ENCODE measurements at places on chromosomes 5 and 9.

GRCh38 chr5:67028371-67028770 is 168.2 kb downstream of the CD180 start:
- DNase-seq: peak; percentile 60

- peak; percentile 60 for DNase-seq
These were observed 244.1 kb downstream of the ADGRV1 start for GRCh38 chr5:90802474-90803317.

DNA sequence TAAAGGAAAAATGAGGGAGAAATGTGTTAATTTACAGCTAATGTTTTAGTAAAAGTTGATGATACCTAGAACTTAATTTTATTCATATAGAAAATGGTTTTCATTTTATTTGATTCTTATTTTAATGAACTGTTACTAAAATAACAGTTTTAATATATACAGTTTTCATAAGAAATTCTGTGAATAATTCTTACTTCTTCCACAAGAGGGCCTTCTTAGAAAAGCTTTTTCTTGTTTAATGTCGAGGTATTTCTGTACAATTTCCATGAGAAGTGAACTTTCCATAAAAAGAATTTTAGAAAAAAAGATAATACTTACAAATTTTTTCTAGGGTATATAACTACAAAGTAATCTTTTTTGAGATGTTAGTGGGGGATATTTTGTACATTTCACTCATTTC is 73.9 kb downstream of the KLF9 start:
- DNase-seq: peak; percentile 21

- no peak for DNase-seq
These were observed 183.7 kb downstream of the ZNF462 start for GRCh38 chr9:107046692-107047091.

GRCh38 chr5:81233080-81233634 is at the start of gene CKMT2:
Gene CKMT2 (plus strand): TSS chr5:81233322. CDS start chr5:81251133, 17,811 bp downstream.
- peak; percentile 49 for DNase-seq

DNA sequence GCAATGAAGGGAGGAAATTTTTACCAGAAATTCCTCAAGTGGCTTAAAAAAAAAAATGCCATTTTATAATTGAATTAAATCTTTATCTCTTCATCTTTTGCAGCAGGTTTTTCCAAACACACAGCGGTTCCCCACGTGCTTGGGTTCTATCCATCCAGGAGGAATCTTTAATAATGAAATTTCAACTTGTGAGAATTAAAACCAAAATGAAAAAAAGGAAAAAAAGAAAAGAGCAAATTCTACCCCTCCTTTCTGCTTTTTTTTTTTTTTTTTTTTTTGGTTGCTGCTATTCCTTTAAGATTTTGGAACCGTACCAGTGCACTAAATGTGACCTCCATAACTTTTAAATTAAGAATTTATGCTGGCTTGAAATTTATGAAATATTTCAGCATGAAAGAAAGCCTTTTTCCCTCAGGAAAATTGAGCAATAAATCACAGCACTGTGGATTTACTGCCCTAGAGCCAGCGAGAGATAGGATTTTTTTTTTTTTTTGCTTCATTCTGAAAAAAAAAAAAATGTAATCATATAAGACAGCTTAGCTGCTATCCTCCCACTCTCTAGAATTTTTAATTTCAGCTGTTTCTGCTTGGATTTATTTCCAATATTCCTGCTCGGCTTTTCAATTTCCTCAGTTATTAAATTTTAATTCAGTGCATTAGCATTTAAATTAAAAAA is 88.5 kb downstream of the ZNF618 start:
- DNase-seq: no peak

GRCh38 chr9:69047371-69047770 is 11.8 kb downstream of the FXN start:
- DNase-seq: no peak

DNA sequence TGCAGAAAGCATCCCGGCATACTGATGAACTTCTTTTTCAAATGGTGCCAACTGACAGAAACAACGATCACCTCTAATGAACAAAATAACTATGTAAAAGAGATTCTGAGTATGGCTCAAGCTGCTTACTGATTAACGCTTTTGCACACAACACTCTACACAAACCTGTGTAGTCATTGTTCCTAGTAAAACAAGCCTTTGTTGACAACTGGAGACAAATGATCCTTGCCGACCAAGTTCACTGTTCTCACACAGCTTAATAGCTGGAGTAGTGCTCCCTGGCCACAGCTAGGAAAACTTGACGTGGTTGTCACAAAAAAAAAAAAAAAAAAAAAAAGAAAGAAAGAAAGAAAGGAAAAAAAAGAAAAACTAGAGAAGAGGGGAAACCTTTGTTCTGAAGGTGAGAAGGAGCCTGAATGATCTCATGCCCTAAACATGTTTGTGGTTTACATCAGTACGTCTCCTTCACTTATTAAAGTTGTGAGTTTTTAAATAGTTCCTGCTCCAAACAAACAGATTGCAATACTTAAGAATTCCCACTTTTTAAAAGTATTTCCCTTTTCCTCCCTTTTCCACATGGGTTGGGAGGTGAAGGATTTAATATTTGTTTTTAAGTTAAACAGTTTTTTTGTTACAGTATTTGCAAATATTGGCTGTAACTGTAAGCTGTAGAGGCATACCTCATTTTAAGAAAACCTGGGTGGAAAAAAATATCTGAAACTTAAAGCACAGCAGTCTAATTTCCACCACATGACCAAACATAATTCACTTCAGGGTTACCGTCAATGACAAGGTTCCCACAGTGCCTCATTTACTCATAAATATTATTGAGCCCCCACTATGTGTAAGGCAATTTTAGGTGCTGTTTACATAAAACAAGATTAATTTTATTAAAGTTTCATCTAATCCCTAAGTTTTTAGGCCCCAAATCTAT is 63.7 kb downstream of the GLIS3 start:
- DNase-seq: peak; percentile 76

DNA sequence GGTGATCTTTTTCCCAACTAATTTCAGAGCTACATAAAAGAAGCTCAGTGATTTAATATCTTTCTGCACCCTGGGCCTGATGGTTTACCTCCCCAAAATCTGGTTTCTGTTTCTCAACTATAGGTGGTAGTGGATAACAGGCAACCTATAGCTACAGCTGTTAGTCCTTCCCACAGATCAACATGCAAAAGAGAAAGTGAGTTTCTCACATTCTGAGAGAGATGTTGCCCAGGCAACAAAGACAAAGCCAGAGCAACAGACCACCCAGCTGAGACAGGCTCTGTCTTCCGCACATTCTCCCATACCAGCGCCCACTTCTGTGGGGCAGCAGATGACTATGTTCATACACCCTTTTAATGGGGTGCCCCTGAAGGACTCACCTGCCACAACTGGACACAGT is 40.7 kb upstream of the PPP2R2B start:
- DNase-seq: no peak

- DNase-seq: peak; percentile 51
These were observed 72.7 kb downstream of the ZFAND5 start for GRCh38 chr9:72292256-72292682.

- DNase-seq: no peak
These were observed 49.7 kb upstream of the GRAMD2B start for GRCh38 chr5:126373375-126374108.

GRCh38 chr9:132980157-132980556 is 1.7 kb downstream of the GFI1B start:
- DNase-seq: no peak

DNA sequence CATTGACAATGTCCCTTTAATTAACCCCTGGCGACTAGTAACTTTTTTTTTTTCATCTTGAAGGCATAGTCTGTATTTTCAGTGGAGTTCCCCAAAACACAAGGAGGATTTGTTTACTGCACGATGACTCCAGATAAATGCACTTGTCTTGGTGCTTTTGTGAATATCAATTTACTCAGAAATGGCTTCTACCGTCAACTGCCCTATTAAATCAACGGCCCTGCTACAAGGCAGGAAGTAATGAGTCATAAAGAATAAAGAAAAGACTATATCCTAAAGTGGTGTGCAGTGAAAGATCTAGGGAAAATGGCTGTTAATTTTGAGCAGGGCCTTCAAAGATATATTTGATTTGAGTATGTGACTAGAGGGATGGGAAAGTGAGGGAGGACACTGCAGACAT is 388.3 kb upstream of the CHD1 start:
- no peak for DNase-seq

DNA sequence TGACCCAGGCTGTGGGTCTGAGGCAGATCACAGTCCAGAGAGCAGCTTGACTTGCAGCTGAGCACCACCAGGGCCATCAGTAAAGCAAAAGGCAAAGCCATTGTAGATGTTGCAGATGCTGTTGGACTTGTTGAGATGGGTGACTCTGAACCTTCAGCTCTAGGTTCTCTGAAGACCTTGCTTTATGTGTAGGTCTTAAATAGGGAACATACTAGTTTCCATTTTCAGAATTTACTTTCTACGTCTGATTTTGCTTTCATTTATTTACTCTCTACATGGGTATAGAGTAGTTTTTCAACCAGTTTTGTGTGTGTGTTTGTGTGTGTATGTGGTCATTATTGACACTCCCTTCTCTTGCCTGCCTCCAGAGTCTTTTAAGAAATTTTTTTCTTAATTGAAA is at the start of gene IFNA6:
TSS of gene IFNA6 (minus strand) at position 101 of the 400 bp plus-strand sequence. CDS start at position 101, 0 bp downstream.
- no peak for DNase-seq

DNA sequence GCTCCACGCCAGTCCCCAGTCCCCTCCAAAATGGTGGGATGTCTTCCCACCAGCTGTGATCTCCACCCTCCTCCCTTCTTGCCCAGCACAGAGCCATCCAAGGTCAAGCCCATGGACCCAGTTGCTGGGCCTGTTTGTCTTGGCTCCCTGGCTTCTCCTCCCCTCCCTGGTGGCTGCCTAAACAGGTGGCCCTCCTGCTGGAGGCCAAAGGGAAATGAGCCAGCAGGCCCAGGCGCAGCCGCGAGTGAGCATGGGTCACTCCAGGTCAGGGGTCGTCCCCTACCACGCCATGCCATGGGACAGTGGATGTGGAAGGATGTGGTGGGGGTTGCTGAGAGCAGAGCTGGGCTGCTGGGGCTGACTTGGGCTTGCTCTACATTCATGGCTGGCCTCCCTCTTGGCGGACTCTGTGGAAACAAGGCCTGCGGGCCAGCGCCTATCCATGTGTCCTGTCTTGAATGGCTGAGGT is 33.6 kb downstream of the COL15A1 start:
- no peak for DNase-seq

- no peak for DNase-seq
These were observed 743.9 kb downstream of the NR2F1-AS1 start for GRCh38 chr5:92836855-92837755.

DNA sequence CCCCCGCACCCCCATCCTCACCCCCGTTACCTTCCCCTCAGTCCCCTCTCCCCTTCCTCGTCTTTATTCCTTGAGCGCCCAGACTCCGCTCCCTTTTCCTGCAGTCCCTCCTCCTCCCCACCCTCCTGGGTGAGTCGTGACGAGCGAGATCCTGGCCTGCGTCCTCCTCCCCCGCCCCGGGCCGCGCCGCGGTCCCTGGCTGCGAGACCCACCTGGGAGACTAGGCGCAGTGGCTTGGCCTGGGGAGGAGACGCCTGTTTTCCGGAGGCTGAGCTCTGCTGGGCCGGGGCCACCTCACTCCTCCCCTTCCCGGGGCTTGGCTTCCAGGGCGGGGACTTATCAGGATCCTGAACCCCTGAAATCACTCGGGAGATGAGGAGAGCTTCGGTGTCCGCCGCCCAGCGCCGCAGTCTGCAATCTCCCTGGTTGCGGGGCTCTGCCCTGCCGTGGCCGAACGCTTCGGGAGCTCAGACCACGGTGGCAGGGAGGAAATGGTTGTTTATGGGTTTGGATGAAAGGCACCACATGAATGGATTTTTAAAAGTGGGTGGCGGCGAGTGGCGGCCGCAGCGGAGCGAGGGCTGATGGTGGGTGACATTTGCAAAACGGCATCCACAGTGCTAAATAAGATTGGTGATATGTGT is 984 bp downstream of the STXBP1 start:
- DNase-seq: peak; percentile 77

DNA sequence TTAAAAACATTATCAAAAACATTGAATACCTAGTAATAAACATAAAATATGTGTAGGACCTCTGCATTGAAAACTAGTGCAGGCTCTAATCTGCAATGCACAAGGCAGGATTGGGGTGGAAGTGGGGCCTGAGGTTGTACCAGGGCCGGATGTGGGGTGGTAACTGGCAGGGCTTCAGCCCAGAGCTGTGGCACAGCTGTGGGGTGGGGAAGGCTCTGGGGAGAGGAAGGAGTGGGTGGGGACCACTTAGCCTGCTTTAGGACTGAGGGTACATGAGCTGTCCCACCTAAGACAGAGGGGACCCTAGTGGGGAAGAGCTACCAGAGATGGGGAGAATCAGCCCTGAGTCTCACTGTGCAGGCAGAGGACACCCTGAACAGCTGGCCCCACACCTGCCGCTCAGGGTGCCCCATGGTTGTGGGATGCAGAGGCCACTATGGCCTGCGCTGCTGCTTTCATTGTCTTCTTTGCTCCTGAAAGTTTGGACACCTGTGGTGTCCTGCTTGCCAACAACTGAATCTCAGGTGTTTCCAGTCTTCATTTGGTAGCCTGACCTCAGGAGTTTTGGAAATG is 311.4 kb downstream of the TLE4 start:
- DNase-seq: no peak

- DNase-seq: peak; percentile 81
These were observed 7.1 kb upstream of the AFAP1L1 start for GRCh38 chr5:149264439-149265067.

DNA sequence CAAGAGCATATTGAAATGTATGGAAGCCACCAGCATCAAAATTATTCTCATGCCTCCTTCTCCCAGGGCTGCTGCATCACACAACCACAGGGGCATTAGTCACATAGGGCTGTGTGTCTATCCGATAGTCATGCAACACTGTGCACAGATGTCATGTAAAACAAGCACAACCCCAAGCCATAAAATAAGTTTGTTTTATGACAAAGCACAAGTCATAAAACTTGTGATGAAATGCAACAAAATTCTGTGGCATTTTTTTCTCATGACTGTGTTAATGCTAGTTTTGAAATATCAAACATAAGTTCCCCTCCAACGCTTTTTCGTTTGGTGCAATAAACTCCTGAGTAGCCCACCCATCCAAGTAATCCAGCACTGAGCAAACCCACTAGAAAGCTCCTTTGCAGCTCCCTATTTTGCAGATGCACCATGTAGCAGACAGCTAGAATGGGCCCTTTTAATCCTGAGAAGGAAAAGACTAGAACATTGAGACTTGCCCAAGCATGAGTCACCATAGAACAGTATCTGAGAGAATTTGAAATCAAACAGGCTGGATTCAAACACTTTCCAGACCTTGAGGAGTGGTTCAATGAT is 93.3 kb upstream of the ZNF366 start:
- DNase-seq: peak; percentile 94

DNA sequence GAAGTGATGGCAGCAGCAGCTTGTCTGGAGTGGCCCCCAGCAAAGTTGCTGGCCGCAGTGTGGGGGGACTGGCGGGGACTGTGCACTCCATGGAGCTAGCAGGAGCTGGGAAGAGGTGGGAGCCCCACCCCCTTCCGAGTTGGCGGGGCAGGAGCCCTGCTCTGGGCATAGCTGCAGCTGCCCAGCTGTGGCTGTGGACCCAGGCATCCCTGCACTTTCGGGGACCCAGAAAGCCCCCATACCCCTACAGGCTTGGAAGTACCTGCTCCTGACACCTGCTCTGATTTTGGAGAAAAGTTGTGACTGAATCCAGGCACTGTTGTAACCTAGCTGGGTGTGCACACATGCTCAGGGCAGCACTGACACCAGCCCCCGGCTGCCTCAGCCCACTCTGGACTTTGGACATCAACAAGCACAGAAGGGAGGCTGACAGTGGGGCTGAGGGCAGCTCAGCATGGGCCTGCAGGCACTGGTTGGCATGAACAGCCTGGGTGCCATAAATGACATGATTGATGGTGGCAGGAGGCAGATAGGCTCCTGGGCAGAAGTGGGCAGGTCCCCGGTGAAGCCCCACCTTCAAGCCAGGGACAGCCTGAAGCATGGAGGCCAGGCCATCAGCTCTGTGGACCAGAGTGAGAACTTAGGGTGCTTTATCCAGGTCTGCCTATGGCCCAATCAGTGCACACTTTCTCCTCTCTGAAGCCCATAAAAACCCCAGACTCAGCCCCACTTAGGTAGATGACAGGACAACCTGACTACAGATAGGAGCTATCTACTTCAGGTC is 12.6 kb downstream of the LMBRD2 start:
- no peak for DNase-seq

Data from epithelial cell of esophagus (primary cell).